ENCODE measurements at places on chromosomes 5 and 9. TPM values are rescaled to one million over a fixed set of nuclear protein-coding genes. Genes with fewer than 3 reads are reported as not detected.

DNA sequence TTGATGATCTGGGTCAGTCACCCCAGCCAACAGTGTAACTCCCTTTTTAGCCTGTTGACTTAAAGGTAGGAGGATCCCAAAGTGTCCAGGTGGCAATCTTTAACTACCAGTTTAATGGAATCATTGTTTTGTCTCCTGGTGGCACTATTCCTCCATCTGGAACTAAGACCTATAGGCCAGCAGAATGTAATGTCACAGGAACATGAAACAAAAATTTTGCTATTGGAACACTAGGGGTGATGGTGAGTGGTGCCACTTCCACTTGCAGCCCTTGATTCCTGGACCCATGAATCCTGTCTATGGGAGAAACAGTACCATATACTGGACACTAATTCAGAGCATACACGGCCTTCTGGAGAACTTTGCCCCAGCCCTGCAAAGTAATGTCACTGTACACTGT is 219.5 kb upstream of the RASA1 start:
- no peak overlapping the region for H3K4me3 ChIP-seq
- DNase-seq = no peak
- no peaks in the 10 kb centered on the region for H3K36me3 ChIP-seq
- H3K27me3 ChIP-seq = no peaks in the 10 kb centered on the region
- H3K27ac ChIP-seq = no peak overlapping the region

- H3K36me3 ChIP-seq = no peaks in the 10 kb centered on the region
- no peak overlapping the region for H3K4me3 ChIP-seq
- DNase-seq = no peak
- no peak overlapping the region for H3K27ac ChIP-seq
Measured at GRCh38 chr5:152262667-152263066, 142.4 kb downstream of the NMUR2 start.

DNA sequence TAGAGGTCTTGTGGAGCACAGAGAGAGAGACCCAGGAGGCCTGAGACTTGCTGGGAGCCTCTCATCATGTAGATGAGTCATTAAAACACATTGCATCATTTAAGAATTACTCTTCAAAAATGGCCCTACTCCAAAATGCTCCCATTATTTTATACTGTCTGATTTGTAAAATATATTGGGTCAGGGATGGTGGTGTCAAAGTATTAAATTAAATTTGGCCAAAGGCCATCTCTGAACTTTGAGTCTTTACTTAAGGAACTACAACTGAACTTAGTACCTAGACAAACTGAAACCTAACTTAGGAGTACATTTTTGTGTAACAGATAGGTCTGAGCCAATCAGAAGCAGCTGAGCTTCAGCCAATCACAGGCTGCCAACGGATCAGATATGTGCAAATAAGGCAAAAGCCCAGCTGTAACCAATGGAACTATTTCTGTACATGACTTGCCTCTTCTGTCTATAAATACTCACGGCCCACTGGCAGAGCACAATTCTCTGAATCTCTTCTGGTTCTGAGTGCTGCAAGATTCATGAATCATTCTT is 657.2 kb downstream of the TLE1 start:
- H3K27ac ChIP-seq = no peak overlapping the region
- H3K4me3 ChIP-seq = no peak overlapping the region
- DNase-seq = peak; percentile 40
- no peaks in the 10 kb centered on the region for H3K27me3 ChIP-seq
- H3K36me3 ChIP-seq = no peaks in the 10 kb centered on the region
- H3K4me1 ChIP-seq = peaks cover 3% of the 10 kb centered on the region

- DNase-seq = no peak
- no peak overlapping the region for H3K4me3 ChIP-seq
- no peak overlapping the region for H3K27ac ChIP-seq
- no peaks in the 10 kb centered on the region for H3K27me3 ChIP-seq
- H3K36me3 ChIP-seq = no peaks in the 10 kb centered on the region
Measured at GRCh38 chr9:109953813-109954497, 174.0 kb downstream of the PALM2AKAP2 start.

The SHOC1 gene
- total RNA-seq = 3.4 TPM

The HSD17B3 gene
- total RNA-seq = not detected

The GMCL2 gene
- not detected for total RNA-seq

The AHRR gene
- 2.7 TPM for total RNA-seq

The LCP2 gene
- total RNA-seq = 5.2 TPM

The SLC27A6 gene
- total RNA-seq = 12.9 TPM
